ENCODE measurements at places on chromosomes 3 and 15.

DNA sequence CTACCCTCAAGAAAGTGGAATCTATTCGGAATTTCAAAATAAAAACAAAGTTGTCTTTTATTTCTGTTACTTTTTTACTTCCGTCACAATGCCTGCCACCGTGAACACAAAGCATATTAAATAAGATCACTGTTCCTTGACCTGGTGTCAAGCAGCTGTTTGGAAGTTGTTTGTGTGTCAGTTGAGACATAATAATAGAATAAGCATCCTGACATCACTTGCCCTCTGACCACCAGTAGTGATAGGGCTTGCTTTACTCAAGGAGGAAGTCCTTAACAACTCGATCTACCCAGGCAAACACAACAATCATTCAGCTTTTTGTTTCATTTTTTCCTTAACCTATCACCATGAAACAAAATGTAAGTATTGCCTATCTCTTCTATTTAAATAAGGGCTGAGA, 454.4 kb upstream of the RASGRP1 start:
- DNase-seq: no peak

- no peak for DNase-seq
Observed at GRCh38 chr3:95588473-95588872, 1225.9 kb upstream of the EPHA6 start.

GRCh38 chr3:130688015-130688688, 58.5 kb downstream of the PIK3R4 start:
- DNase-seq: no peak

- no peak for DNase-seq
Observed at GRCh38 chr3:146449613-146450012, 19.7 kb downstream of the PLSCR2 start.

GRCh38 chr3:189519458-189519857, 111.7 kb upstream of the TP63 start:
- no peak for DNase-seq

DNA sequence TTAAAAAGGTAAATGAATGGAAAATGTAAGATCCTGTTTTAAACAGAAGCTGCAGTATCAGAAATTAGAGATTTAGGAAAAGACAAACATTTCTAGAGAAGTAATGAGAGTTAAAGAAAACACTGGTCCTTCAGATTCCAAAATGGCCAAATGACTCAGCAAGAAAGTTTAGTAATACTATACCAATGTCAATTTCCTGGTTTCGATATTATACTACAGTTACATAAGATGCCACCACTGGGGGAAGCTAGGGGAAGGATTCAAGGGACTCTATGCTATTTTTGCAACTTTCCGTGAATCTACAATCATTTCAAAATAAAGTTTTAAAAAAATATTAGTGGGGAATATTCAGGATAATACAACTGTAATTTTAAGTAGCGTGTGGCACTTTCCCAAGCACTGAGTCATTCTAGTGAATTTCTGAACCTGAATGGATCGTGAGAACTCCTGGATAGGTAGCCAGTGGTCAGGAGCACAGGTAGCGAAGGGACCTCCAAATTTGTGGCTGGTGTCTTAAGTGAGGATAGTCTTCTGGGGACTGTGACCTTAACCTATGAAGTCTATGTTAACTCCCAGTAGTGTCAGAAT, 37.6 kb downstream of the TMCC1 start:
- no peak for DNase-seq

GRCh38 chr3:152621967-152622810, 212.7 kb upstream of the P2RY1 start:
- DNase-seq: no peak

DNA sequence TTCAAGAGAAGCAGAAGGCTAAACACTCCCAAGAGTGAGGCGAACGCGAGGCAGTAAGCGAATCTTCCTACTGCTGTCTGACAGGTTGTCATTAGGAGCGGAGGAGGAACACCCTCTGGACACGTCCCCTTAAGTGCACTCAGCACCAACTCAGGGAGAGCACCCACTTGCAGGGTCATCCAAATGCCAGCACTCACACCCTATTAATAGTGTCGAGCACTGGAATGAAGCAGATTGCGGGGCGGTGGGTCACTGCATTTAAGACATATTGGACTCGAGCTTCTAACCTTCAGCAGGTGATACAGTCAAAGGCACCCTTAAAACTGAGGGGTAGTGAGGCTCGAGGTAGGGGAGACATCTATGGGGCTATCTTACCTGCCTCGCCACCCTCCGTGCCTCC, 28.7 kb downstream of the SH3BP5 start:
- DNase-seq: no peak

- DNase-seq: no peak
Observed at GRCh38 chr15:70714015-70714414, 49.3 kb downstream of the UACA start.

GRCh38 chr15:64979252-64979710, 10.4 kb downstream of the SPG21 start:
- DNase-seq: no peak

DNA sequence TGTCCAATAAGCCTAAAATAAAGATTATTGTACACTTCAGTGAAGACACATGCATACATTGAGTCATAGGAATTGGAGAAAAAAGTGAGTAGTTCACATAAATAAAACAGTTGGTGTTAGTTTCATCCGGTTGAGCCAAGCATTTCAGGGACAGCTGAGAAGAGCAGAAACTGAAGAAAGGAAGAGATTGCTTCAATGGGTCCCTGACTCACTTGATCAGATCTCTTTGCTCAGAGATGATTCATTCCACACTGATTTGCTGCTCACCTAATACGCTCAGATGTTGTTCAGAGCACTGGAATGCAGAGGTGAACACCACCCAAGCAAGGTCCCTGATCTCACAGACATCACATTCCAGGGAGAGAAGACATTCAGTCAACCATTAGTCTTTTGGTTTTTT, 93.7 kb downstream of the RAD18 start:
- no peak for DNase-seq

GRCh38 chr15:28289694-28290463, 32.1 kb downstream of the HERC2 start:
- DNase-seq: no peak

- no peak for DNase-seq
Observed at GRCh38 chr3:183581496-183582155, 26.1 kb upstream of the KLHL6 start.
